Activated naive CD8-positive, alpha-beta T cell treated with anti-CD3 and anti-CD28 coated beads for 36 hours (primary cell): ENCODE measurements at places on chromosomes 6 and 20. TPM values are rescaled to one million over a fixed set of nuclear protein-coding genes. Genes with fewer than 3 reads are reported as not detected.
A peak's percentile ranks its signal among the peaks of the same experiment; 100 is the strongest.

- peaks cover 31% of the 10 kb centered on the region for H3K27me3 ChIP-seq
- DNase-seq = no peak
- H3K4me1 ChIP-seq = peaks cover 4% of the 10 kb centered on the region
- no peaks in the 10 kb centered on the region for H3K36me3 ChIP-seq
- H3K27ac ChIP-seq = no peak overlapping the region
Observed at GRCh38 chr20:58212636-58213035, 15.8 kb downstream of the ANKRD60 start.

GRCh38 chr6:74574794-74575193 is 631.1 kb downstream of the COL12A1 start:
- H3K27me3 ChIP-seq = no peaks in the 10 kb centered on the region
- no peaks in the 10 kb centered on the region for H3K4me1 ChIP-seq
- no peak overlapping the region for H3K27ac ChIP-seq
- no peaks in the 10 kb centered on the region for H3K36me3 ChIP-seq
- DNase-seq = no peak

GRCh38 chr6:52507557-52508260 is 69.2 kb downstream of the TRAM2 start:
- H3K36me3 ChIP-seq = peaks cover 3% of the 10 kb centered on the region
- no peak for DNase-seq
- no peaks in the 10 kb centered on the region for H3K27me3 ChIP-seq
- no peak overlapping the region for H3K4me3 ChIP-seq
- H3K27ac ChIP-seq = no peak overlapping the region
- peaks cover 3% of the 10 kb centered on the region for H3K4me1 ChIP-seq

GRCh38 chr6:8017705-8018104 is 46.5 kb downstream of the BLOC1S5 start:
- no peak overlapping the region for H3K4me3 ChIP-seq

GRCh38 chr20:920311-920710 is 4.2 kb upstream of the ANGPT4 start:
- H3K27ac ChIP-seq = no peak overlapping the region
- H3K4me3 ChIP-seq = no peak overlapping the region
- H3K36me3 ChIP-seq = no peaks in the 10 kb centered on the region
- no peaks in the 10 kb centered on the region for H3K4me1 ChIP-seq
- H3K27me3 ChIP-seq = no peaks in the 10 kb centered on the region

GRCh38 chr20:4782378-4782772 is 60.7 kb downstream of the PRND start:
- no peak overlapping the region for H3K27ac ChIP-seq
- no peak for DNase-seq
- peaks cover 3% of the 10 kb centered on the region for H3K4me1 ChIP-seq
- no peak overlapping the region for H3K4me3 ChIP-seq

DNA sequence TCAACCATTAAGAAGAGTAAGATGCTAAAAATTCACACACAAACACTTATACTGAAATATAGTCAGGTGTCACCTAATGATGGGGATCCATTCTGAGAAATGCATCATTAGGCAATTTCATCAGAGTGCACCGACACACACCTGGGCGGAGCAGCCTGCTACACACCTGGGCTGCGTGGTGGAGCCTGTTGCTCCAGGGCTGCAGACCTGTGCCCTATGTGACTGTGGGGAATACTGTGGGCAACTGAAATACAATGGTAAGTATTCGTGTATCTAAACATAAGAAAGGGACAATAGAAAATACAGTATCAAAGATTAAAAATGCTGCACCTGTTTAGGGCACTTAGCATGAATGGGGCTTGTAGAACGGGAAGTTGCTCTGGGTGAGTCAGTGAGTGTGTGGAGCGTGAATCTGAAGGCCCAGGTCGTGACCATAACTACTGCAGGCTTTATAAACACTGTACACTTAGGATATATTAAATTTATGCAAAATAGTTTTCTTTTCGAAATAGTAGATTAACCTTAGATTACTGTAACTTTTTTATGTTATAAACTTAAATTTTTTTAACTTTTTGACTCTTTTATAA is 124.4 kb upstream of the AFDN start:
- H3K27me3 ChIP-seq = peaks cover 49% of the 10 kb centered on the region
- H3K4me1 ChIP-seq = peaks cover 42% of the 10 kb centered on the region
- H3K36me3 ChIP-seq = peaks cover 7% of the 10 kb centered on the region
- DNase-seq = no peak
- H3K27ac ChIP-seq = no peak overlapping the region

DNA sequence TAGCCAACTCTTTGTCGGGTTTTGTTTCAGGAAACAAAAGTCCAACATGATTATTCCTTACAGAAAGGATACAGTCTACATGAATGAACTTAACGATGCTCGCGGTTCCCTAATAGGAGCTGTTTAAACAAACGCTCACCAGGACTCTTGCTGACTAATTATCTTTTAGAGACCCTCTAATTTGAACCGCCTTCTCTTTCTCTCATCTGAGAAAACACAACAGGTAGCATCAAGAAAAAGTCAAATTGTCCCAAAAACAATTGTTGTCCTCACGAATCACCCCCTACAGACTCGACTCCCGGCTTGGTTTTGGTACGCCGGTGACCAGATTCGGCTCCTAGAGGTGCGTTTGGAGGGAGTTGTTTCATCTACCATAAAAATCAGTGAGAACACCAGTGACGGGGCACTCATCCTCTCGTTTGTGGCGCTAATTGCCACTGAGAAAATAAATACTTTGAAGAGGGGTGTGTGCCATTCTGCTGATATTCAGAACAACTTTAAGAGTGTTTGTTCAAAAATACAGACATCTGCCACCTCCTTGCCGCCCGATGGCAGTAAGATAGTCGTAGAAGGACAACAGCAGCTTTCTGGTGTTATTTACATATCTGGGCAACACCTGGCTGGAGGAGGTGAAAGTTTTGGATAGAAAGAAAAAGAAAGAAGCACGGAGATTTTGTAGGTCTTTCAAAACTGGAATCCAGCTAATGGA is 1.1 kb upstream of the SIM1 start:
- H3K36me3 ChIP-seq = peaks cover 11% of the 10 kb centered on the region
- peak overlapping the region; percentile 25 for H3K27ac ChIP-seq
- H3K4me3 ChIP-seq = no peak overlapping the region
- H3K27me3 ChIP-seq = peaks cover 98% of the 10 kb centered on the region
- peaks cover 16% of the 10 kb centered on the region for H3K4me1 ChIP-seq
- DNase-seq = no peak

DNA sequence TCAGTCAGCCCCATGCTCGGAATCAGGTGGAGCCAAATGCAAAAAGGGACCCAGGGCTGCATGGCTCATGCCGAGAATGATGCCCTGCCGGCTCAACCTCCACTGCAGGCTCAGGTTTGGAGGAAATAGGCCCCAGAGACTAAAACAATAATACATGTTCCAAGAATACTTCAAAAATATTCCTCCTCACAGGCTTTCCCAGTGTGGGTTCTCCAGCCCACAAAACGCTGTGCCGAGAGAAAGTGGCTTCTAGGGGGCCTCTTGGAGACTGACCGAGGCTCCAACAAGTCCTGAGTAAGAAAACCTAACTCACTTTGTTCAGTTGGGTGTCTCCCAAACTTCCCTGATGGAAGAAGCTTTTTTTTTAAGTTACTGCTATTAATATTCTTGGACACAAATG is 73.9 kb downstream of the BANF2 start:
- no peak overlapping the region for H3K4me3 ChIP-seq
- H3K27ac ChIP-seq = no peak overlapping the region
- no peaks in the 10 kb centered on the region for H3K36me3 ChIP-seq
- H3K27me3 ChIP-seq = no peaks in the 10 kb centered on the region

DNA sequence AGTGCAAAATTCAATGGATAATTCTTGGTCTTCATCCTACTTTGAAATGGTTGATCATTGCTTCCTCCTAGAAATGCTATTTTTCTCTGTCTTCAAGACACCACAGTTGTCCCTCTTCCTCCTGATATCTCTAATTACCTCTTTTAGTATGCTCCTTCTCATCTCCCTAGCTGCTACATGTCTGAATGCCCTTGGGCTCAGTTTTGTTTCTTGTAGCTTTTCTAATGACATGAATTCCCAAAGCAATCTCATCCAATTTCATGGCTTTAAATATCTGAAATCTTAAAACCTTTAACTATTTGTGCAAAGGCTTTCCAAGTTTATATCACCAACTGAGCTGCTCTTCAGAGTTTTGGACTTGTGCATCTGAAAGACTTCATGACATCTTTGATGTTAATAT is 120.2 kb upstream of the RGS17 start:
- H3K27ac ChIP-seq = no peak overlapping the region
- no peaks in the 10 kb centered on the region for H3K27me3 ChIP-seq
- no peaks in the 10 kb centered on the region for H3K4me1 ChIP-seq
- no peak for DNase-seq

- H3K36me3 ChIP-seq = peaks cover 19% of the 10 kb centered on the region
- DNase-seq = no peak
- no peaks in the 10 kb centered on the region for H3K27me3 ChIP-seq
- no peak overlapping the region for H3K4me3 ChIP-seq
Observed at GRCh38 chr20:36969478-36970186, 18.1 kb upstream of the SAMHD1 start.

DNA sequence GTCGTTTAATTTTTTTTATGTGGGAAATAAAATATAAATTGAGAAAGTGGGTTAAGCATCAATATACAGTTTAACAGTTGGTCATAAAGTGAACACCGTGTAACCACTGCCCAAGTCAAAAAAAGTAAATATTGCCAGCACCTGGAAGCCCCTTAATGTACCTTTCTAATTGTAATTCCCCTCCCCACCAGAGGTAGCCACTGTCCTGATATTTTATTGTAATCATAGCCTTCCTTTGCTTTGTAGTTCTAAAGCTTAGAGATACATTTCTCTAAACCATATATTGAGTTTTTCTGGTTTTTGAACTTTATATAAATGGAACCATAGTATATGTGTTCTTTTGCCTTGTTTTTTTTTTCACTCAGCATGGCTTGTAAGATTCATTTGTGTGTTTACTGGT is 180.6 kb downstream of the TBC1D7 start:
- no peaks in the 10 kb centered on the region for H3K27me3 ChIP-seq
- H3K4me3 ChIP-seq = no peak overlapping the region
- peaks cover 1% of the 10 kb centered on the region for H3K4me1 ChIP-seq
- H3K27ac ChIP-seq = no peak overlapping the region
- H3K36me3 ChIP-seq = no peaks in the 10 kb centered on the region
- DNase-seq = no peak

GRCh38 chr20:54364919-54365318 is 110.5 kb upstream of the DOK5 start:
- peaks cover 3% of the 10 kb centered on the region for H3K4me1 ChIP-seq
- peaks cover 20% of the 10 kb centered on the region for H3K27me3 ChIP-seq
- no peak for DNase-seq
- H3K4me3 ChIP-seq = no peak overlapping the region

GRCh38 chr6:68741501-68742386 is 106.7 kb downstream of the ADGRB3 start:
- no peaks in the 10 kb centered on the region for H3K36me3 ChIP-seq
- H3K27ac ChIP-seq = no peak overlapping the region
- no peaks in the 10 kb centered on the region for H3K27me3 ChIP-seq
- no peak overlapping the region for H3K4me3 ChIP-seq

- H3K27me3 ChIP-seq = peaks cover 91% of the 10 kb centered on the region
- peak; percentile 59 for DNase-seq
- peak overlapping the region; percentile 90 for H3K27ac ChIP-seq
- H3K4me3 ChIP-seq = peak overlapping the region; percentile 81
Observed at GRCh38 chr20:21099751-21100577, 6.2 kb downstream of the LINC00237 start.

- H3K4me3 ChIP-seq = no peak overlapping the region
- H3K36me3 ChIP-seq = no peaks in the 10 kb centered on the region
- no peak overlapping the region for H3K27ac ChIP-seq
- no peak for DNase-seq
Observed at GRCh38 chr20:15546525-15547023, 1026.7 kb downstream of the KIF16B start.

GRCh38 chr6:128397996-128398395 is 122.4 kb downstream of the PTPRK start:
- no peaks in the 10 kb centered on the region for H3K27me3 ChIP-seq
- no peak for DNase-seq
- no peak overlapping the region for H3K27ac ChIP-seq
- no peak overlapping the region for H3K4me3 ChIP-seq

- no peak for DNase-seq
- H3K4me3 ChIP-seq = no peak overlapping the region
- peaks cover 18% of the 10 kb centered on the region for H3K4me1 ChIP-seq
- H3K27ac ChIP-seq = no peak overlapping the region
Observed at GRCh38 chr6:106450653-106451052, 90.1 kb downstream of the CRYBG1 start.

DNA sequence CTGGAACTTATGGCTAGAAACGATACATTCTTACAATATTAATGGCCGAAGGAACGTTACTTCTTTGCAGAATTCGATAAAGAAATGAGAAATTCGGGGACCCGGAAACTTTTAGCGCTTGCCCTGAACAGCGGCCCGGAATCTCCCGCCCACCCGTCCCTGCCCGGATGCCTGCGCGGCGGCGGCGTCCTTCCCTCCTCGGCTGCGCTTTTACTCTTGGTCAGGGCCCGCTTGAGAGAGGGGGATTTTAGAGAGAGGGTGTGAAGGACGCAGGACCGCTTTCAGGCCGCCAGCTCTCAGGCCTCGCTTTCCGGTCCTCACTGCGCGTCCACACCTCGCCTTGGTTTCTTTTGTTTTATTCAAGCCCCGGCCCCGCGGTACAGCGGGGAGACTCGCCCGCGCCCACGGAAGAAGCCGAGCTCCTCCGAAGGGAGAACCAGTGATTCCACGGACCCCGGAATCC is 243.7 kb downstream of the ARID1B start:
- DNase-seq = peak; percentile 69
- H3K36me3 ChIP-seq = peaks cover 12% of the 10 kb centered on the region
- peaks cover 45% of the 10 kb centered on the region for H3K4me1 ChIP-seq
- H3K27ac ChIP-seq = peak overlapping the region; percentile 99

DNA sequence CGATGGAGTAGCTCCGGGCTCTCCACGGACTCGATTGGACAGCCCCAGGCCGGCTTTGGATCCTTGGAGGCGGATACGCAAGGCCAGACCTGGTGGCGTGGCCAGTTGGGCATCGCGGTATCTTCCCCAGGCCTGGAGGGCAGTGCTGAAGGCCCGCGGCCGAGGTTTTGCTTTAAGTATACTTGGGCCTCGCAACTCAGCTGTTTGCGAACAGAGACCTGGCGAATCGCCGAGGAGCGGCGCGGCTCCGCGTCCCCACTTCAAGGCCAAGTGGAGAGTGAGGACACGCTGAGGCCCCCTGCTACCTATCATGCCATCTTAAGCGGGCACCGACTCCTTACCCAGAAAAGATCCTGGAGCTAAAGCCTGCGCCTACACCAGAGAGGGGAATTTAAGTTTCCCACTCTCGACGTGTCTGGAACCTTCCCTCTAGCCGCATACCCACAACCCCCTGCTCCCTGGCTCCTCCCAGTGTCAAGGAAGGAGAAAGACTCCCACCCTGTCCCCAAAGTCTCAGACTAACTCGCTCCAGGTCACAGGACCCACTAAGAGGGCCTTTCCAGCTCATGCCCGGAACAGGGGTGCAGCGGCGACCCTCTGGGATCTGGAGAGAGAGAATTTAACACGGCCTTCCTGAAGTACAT is 4.1 kb downstream of the LINC00237 start:
- DNase-seq = no peak
- peak overlapping the region; percentile 29 for H3K27ac ChIP-seq
- H3K4me1 ChIP-seq = peaks cover 37% of the 10 kb centered on the region
- H3K27me3 ChIP-seq = peaks cover 92% of the 10 kb centered on the region

Gene HLA-DQB1
- 13.9 TPM for total RNA-seq

Gene GJA10
- total RNA-seq = not detected

Gene BTNL2
- not detected for total RNA-seq

Gene NKAPL
- total RNA-seq = 0.46 TPM

Gene DNAH8
- not detected for total RNA-seq

Gene HLA-DRB5
- 0.28 TPM for total RNA-seq

Gene PRDM13
- not detected for total RNA-seq

Gene CRIP3
- total RNA-seq = 1.5 TPM

Gene SCUBE3
- total RNA-seq = not detected

Gene TRERF1
- 6.5 TPM for total RNA-seq
